Temporal lobe (tissue), 4 donors: ENCODE measurements at places on chromosomes 3 and 15. TPM values are rescaled to one million over a fixed set of nuclear protein-coding genes. Genes with fewer than 3 reads are reported as not detected.

KIF23 gene
- total RNA-seq = 4.7 TPM

MKRN2OS gene
- total RNA-seq = not detected

TIGIT gene
- total RNA-seq = under 0.01 TPM

HYAL1 gene
- total RNA-seq = 0.49 TPM

PEX11A gene
- total RNA-seq = 7.9 TPM

IMPG2 gene
- 1.7 TPM for total RNA-seq

VEPH1 gene
- total RNA-seq = 14.3 TPM

TFRC gene
- 77.9 TPM for total RNA-seq

PIERCE2 gene
- total RNA-seq = 2.5 TPM

MRPS22 gene
- 47.2 TPM for total RNA-seq

SLC9C1 gene
- 0.25 TPM for total RNA-seq

MEGF11 gene
- total RNA-seq = 5.2 TPM

CCRL2 gene
- 0.25 TPM for total RNA-seq

EXD1 gene
- total RNA-seq = 0.25 TPM

STX19 gene
- total RNA-seq = not detected

HPS3 gene
- 17.0 TPM for total RNA-seq

CADM2 gene
- total RNA-seq = 63.7 TPM

AGTR1 gene
- total RNA-seq = 0.49 TPM

IL20RB gene
- 0.25 TPM for total RNA-seq

ZNF620 gene
- 9.3 TPM for total RNA-seq

MCTP2 gene
- total RNA-seq = 0.74 TPM

PROK2 gene
- 0.98 TPM for total RNA-seq

CCDC9B gene
- total RNA-seq = 1.5 TPM

TM6SF1 gene
- total RNA-seq = 27.3 TPM

CXCR6 gene
- not detected for total RNA-seq

PP2D1 gene
- not detected for total RNA-seq

TEX9 gene
- total RNA-seq = 20.4 TPM

GOLGA8J gene
- total RNA-seq = not detected

CLDN16 gene
- 0.25 TPM for total RNA-seq

POC1A gene
- 2.5 TPM for total RNA-seq

NUSAP1 gene
- total RNA-seq = 16.7 TPM

CACNA2D2 gene
- 3.9 TPM for total RNA-seq

FBXO40 gene
- total RNA-seq = under 0.01 TPM

SEMA4B gene
- total RNA-seq = 35.4 TPM
